ENCODE measurements at places on chromosomes 1 and 21. TPM values are rescaled to one million over a fixed set of nuclear protein-coding genes. Genes with fewer than 3 reads are reported as not detected.

The INSRR gene
- 1.1 TPM for total RNA-seq

The GOLT1A gene
- total RNA-seq = 0.21 TPM

The S100A8 gene
- total RNA-seq = not detected

The DCDC2B gene
- total RNA-seq = not detected

The CSMD2 gene
- total RNA-seq = not detected

- peaks cover 6% of the 10 kb centered on the region for H3K27me3 ChIP-seq
- H3K4me3 ChIP-seq = no peak overlapping the region
- peaks cover 16% of the 10 kb centered on the region for H3K4me1 ChIP-seq
- DNase-seq = no peak
- peak overlapping the region; percentile 47 for H3K27ac ChIP-seq
Measured at GRCh38 chr1:182248721-182249120, 142.9 kb downstream of the GLUL start.

DNA sequence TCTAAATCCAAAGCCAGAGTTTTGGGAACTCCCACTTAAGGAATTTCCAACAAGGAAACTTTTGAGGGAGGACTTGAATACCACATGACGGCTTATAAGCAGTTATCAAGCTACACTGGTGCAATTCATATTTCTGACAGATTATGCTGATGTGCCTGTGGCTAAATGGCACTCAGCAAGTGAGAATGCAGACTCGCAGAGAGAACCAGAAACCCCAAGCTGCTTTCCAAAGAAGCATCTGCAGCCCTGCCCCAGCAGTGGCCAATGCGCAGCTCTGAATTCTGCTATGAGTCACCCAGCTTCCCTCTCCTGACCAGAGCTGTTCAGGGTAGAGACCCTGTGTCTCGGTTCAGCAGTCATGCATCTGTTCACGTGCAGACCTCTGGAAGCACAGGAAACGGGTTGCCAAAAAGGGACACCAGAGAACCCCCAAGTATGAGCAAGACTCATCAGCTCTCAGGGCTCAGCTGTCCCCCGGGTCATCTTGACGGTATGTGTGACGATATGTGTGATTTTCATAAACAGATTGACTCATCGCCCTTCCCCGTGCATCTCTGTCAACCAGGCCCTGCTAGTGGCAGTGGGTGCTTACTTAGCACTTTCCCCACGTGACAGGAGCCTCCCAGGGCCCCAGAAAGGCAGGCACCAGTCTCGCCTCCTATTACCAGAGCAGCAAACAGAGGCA, 76.3 kb downstream of the ITPKB start:
- peak; percentile 80 for DNase-seq
- peak overlapping the region; percentile 5 for H3K4me3 ChIP-seq
- peaks cover 74% of the 10 kb centered on the region for H3K4me1 ChIP-seq
- peaks cover 34% of the 10 kb centered on the region for H3K36me3 ChIP-seq
- H3K27ac ChIP-seq = peak overlapping the region; percentile 81
- H3K27me3 ChIP-seq = no peaks in the 10 kb centered on the region

- DNase-seq = no peak
- peak overlapping the region; percentile 73 for H3K27ac ChIP-seq
- H3K27me3 ChIP-seq = no peaks in the 10 kb centered on the region
- H3K36me3 ChIP-seq = peaks cover 28% of the 10 kb centered on the region
Measured at GRCh38 chr1:147647796-147648633, 22.3 kb downstream of the ACP6 start.

GRCh38 chr1:37614105-37614504, 18.4 kb upstream of the GNL2 start:
- no peak for DNase-seq
- no peak overlapping the region for H3K4me3 ChIP-seq
- no peaks in the 10 kb centered on the region for H3K4me1 ChIP-seq
- no peaks in the 10 kb centered on the region for H3K36me3 ChIP-seq

DNA sequence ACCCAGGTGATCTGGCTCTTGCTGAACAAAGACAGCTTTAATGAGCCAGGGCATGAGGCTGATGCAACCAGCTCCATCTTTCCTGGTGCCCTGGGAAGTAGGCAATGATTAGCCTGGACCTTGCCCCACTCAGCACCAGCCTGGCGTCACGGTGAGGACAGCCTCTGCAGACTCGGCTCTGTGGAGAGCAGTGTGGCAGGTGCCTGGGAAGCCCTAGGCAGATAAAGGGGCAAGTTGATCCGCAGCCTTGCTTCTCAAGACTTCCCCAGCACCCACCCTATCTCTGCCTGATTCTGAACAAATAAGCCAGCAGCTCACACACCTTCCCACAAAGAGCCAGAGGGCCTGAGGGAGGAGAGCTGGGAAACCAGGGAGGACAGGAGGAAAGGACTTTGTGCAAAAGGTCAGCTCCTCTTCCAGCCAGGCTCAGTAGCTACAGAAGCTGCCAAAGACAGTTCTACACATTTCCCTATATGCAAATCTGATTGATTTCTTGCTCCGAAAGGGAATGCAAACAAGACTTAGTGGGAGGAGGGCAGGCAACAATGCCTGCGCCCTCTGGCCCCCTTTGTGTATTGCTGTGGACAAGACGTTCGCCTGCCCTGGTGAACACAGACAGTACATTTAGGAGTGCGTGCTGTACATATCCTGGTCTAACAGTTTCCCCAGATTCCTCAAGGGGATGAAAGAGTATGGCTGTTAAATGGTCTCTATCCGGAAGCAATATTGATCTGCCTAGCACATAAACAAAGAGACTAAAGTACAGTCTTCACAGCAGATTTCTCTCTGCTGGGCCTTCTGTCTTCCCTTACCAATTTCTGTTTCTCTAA, 63.8 kb downstream of the BCAR3 start:
- no peak overlapping the region for H3K27ac ChIP-seq
- no peak overlapping the region for H3K4me3 ChIP-seq
- peaks cover 6% of the 10 kb centered on the region for H3K36me3 ChIP-seq
- peaks cover 15% of the 10 kb centered on the region for H3K27me3 ChIP-seq

Measured in activated T-helper 2 cell treated with anti-CD3 and anti-CD28 coated beads, Interferon-gamma antibody, Interleukin-2, Interleukin-4, amounts not matched to agents 10 μg/mL and 5 μg/mL and 100 μg/mL, durations not matched to agents 14 hours and 24 hours and 36 hours (primary cell).